ENCODE measurements at places on chromosomes 5 and 9.

- DNase-seq = no peak
These were observed 680.0 kb downstream of the SEMA5A start for GRCh38 chr5:8865686-8866374.

GRCh38 chr5:175717837-175718236 lies 60.0 kb downstream of the HRH2 start:
- no peak for DNase-seq

DNA sequence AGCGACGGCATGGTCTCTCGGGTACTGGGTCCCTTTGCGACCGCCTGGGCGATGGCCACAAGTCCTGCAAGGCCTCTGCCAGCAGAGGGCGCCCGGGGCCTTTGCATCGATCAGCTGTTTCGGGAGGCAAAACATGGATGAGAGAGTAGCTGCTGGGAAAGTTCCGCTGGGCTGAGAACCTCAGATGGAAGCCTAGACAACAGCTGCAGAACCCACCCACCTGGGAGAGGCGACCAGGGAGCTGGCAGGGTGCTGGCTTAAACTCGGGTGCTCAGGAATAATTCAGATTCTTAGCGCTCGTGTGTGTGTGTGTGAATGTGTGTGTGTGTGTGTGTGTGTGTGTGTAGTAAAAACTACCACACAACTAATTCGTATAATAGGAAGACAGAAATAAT lies 50.0 kb downstream of the TRIM32 start:
- DNase-seq = peak; percentile 6

- no peak for DNase-seq
These were observed 391.3 kb downstream of the NR2F1-AS1 start for GRCh38 chr5:93189707-93190120.

DNA sequence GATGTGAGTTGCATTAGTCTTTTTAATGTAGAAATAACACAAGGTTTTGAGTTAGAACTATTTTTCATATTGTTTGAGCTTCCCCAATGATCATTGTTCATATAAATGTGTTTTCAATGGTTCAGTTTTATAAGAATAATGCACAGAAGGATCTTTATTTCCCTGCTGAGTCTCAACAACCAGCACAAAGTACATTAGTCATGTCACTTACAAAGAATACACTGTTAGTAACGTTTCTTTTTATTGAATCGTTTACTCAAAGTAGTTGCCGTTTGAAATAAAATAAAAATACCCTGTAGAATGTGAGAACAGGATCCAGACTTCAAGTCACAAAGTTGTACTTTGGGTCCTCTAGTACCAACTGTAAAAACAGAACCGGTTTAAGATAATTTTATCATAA lies 41.5 kb downstream of the ERCC8 start:
- DNase-seq = no peak

DNA sequence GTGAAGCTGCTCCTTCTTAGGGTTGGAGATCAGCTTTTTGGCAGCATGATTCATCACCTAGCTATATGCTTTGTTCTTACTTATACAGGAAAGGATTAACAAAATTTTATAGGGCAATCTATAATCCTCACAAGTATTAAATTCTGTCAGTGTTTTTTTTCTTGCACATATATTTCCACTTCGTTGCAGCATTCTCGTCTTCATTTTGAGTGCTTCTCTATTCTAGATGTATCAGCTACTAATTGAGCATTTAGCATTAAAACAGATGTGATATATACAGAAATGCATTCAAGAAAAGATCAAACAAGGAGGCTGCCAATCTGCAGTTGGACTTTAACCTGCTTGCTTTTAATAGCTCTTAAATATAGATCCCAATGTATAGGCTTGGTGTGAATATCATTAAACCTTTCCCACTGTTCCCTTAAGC lies 3.6 kb upstream of the CTXN3 start:
- no peak for DNase-seq

DNA sequence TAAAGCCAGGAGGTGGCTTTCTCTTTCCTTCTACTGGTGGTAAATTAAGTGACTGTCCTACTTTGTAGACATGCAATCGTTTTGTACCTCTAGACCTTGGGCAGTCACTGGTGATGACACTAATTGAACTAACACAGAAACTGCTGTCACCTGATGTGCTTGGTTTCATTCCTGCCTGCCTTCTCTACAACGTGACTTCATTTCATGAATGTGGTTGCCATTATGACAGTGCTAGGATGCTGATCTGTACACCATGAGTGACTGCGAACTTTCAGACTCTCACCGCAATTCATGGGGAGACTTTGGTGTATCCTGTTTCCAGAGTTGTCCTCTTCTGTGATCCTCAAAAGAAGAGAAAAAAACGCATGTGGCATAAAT lies 47.5 kb downstream of the UBE2QL1 start:
- no peak for DNase-seq

DNA sequence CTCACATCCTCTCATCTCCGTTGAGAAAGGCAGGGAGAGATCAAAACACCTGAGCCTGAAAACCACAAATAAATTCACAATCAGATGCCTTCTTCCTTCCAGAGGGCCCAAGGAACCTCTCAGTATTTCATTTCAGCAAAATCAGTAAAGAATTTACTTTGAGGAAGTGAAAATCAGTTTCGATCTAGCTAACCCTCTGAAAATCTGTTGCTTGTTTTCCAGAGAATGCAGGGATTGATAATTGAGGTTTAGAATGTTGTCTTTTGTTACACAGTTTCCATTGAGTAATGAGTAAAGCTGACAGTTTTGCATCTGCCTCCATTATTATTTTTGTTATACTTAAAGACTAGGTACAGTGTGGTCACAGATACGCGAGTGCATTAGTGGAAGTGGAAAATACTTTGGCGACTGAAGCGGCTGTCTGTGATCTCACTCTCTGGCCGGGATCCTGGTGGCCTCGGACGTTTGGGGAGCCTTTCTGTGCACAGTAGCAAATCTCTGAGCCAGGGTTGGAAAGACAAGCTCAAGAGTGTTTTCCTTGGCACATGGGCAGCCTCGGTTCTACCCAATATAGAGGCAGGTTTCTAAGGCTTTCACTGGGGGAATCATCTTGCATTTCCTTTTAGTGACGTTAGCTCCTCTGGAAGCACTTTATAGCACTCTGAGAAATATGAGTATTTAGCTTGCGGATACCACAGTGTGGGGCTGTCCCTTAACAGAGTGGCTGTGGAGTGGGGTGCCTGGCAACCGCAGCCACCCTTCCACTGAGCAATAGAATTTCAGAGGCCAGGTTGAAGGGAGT lies 32.2 kb upstream of the ANGPTL2 start:
- DNase-seq = peak; percentile 54

DNA sequence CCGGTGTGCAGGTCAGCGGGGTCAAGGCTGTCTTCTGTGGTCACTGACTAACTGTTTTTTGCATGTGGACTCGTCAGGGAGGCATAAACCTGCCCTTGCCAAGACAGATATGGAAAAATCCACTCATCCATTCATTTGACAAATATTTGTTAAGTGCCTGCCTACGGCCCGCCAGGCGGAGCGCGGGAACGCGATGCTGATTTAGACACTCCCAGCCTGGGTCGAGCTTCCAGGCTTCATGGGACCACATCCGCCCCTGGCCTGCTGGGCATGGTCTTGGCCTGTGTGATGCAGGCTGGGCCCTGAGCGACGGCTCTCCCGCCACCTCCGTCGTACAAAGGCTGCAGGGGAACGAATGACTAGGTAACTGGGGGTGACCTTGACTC lies 18.1 kb downstream of the MYMK start:
- no peak for DNase-seq
